WTC11 (cell line): ENCODE measurements at places on chromosomes 12 and 14.

DNA sequence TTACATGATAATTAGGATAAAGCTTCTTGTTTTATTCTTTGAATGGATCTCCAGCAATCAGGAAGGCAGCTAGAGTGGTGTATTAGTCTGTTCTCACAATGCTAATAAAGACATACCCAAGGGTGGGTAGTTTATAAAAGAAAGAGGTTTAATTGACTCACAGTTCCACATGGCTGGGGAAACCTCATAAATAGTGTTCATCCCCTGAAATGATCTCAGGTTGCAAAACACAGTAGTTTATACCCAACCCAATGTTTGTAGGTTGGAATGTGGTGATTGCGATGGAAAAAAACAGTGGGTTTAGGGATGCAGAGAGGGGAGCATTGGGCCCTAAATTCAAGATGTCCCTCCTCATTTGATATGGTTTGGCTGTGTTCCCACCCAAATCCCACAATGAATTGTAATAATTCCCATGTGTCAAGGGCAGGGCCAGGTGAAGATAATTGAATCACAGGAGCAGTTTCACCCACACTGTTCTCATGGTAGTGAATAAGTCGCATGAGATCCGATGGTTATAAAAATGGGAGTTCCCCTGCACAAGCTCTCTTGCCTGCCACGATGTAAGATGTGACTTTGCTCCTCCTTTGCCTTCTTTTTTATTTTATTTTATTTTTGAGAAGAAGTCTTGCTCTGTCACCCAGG, 11.5 kb downstream of the MUCL1 start:
- no peak overlapping the region for H3K4me3 ChIP-seq
- H3K36me3 ChIP-seq: no peaks in the 10 kb centered on the region
- peaks cover 25% of the 10 kb centered on the region for H3K4me1 ChIP-seq
- peaks cover 12% of the 10 kb centered on the region for H3K27me3 ChIP-seq
- H3K27ac ChIP-seq: no peak overlapping the region
- no peak for DNase-seq

DNA sequence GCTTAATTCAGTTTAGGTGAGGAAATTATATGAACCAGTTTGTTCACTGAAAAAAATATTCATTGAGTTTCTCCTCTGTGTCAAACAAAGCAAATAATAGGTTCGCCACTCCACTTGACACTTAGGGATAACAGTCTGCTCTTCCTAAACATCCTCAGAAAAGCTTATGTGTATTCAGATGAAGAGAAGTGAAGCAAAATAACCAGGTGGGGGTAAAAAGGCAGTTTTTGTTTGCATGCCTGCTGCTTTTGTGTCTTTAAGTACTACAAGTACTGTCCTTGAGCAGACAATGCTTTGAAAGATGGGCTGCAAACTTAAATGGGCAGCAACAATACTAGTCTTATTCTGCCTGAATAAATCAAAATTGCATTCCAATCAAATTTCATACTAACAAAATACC, 910.7 kb upstream of the MDGA2 start:
- DNase-seq: no peak
- H3K4me1 ChIP-seq: peaks cover 30% of the 10 kb centered on the region
- no peaks in the 10 kb centered on the region for H3K36me3 ChIP-seq

- H3K27ac ChIP-seq: no peak overlapping the region
- no peaks in the 10 kb centered on the region for H3K36me3 ChIP-seq
- no peaks in the 10 kb centered on the region for H3K27me3 ChIP-seq
- H3K4me3 ChIP-seq: no peak overlapping the region
- DNase-seq: no peak
- H3K4me1 ChIP-seq: peaks cover 7% of the 10 kb centered on the region
Measured at GRCh38 chr14:32925439-32925838, 13.2 kb upstream of the NPAS3 start.

DNA sequence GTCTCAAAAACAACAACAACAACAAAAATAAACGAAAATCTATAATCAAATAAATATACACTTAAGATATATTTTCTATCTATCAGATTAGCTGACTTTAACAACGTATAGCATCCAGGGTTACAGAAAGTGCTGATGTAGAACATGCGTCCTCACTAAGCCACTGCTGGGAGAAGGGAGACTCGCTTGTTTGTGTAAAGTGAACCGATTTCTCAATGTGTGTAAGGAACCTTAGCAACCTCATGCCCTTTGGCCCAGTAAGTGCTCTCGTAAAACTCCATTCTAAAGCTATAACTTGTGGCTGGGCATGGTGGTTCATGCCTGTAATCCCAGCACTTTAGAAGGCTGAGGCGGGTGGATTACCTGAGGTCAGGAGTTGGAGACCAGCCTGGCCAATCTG, 23.8 kb downstream of the NFKBIA start:
- H3K27ac ChIP-seq: no peak overlapping the region
- DNase-seq: no peak
- peaks cover 5% of the 10 kb centered on the region for H3K4me1 ChIP-seq
- H3K27me3 ChIP-seq: no peaks in the 10 kb centered on the region
- no peak overlapping the region for H3K4me3 ChIP-seq

GRCh38 chr12:12387501-12387900, 30.6 kb downstream of the BORCS5 start:
- H3K27me3 ChIP-seq: no peaks in the 10 kb centered on the region
- DNase-seq: no peak
- no peak overlapping the region for H3K4me3 ChIP-seq
- peaks cover 11% of the 10 kb centered on the region; the same call in 1 of the 2 replicates for H3K36me3 ChIP-seq

DNA sequence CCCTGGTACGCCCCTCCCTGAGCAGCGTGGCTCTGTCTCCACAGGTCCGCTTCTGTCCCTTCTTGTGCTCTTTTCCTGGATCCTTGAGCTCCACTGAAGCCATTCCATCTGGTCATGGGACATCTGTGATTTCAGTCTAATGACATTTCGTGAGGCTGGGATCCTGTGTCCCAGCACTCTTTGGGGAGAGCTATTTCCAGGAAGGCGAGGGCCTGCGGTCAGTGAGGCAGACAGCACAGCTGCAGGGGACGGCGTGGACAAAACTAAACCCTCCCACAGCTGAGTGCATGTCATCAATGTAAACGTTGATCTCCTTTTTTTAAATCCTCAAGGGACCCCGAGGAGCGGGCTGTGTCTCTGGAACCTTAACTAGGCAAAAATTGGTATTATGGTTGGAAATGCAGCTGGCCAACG, 127.7 kb downstream of the DACT1 start:
- H3K27me3 ChIP-seq: peaks cover 70% of the 10 kb centered on the region
- no peak overlapping the region for H3K27ac ChIP-seq
- peaks cover 23% of the 10 kb centered on the region for H3K4me1 ChIP-seq
- no peaks in the 10 kb centered on the region for H3K36me3 ChIP-seq
- no peak overlapping the region for H3K4me3 ChIP-seq
- no peak for DNase-seq

GRCh38 chr12:63090716-63091115, 60.3 kb downstream of the AVPR1A start:
- DNase-seq: no peak
- H3K36me3 ChIP-seq: no peaks in the 10 kb centered on the region

DNA sequence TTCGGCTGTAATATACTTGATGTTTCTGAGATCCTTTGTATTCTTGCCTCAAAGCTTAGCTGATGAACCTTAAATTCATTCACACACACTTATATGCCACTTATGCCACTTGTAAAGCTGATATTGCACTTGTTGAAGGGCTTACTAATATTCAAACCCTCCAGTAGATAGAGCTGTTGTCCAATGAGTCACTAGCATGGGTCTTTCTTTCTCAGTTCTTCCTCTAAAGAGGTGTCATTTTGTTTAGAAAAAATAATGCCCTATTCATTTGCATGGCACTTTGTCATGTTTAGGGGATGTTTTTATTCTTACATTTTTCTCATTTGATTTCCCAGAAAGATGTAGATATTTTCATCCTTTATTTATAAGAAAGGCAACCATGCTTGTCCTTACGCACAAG, 56.4 kb downstream of the MON2 start:
- H3K27me3 ChIP-seq: no peaks in the 10 kb centered on the region
- no peak for DNase-seq
- H3K27ac ChIP-seq: no peak overlapping the region
- no peaks in the 10 kb centered on the region for H3K36me3 ChIP-seq
- H3K4me1 ChIP-seq: 0 out of 2 replicates have a peak, but pooled peaks cover 3% of the 10 kb centered on the region
- H3K4me3 ChIP-seq: no peak overlapping the region

GRCh38 chr14:102544046-102544746, 34.6 kb upstream of the ANKRD9 start:
- H3K4me3 ChIP-seq: peak overlapping the region; percentile 62
- no peak overlapping the region for H3K27ac ChIP-seq

GRCh38 chr12:6608592-6609281, 1.6 kb upstream of the CHD4 start:
- peaks cover 20% of the 10 kb centered on the region for H3K36me3 ChIP-seq
- no peak for DNase-seq
- no peak overlapping the region for H3K4me3 ChIP-seq
- H3K27me3 ChIP-seq: no peaks in the 10 kb centered on the region
- no peak overlapping the region for H3K27ac ChIP-seq

DNA sequence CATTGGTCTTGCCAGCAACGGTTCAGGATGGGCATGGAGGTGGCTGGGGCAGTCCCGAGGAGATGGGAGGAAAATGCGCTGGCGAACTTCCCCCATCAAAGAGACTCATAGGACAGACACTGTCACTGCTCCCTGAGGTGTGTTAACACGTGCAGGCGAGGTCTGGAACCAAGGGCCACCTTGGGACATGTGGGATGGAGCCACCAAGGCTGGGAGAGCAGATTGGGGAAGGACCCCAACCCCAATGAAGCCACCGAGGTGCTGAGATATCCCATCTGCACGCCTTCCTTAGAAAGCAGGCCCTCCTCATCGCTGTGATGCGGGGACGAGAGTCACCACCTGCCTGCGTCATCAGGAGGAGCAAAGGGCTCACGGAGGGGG, 16.9 kb upstream of the BEGAIN start:
- peaks cover 9% of the 10 kb centered on the region for H3K27me3 ChIP-seq
- H3K4me1 ChIP-seq: no peaks in the 10 kb centered on the region
- no peak for DNase-seq

- no peaks in the 10 kb centered on the region for H3K27me3 ChIP-seq
- no peak for DNase-seq
- no peaks in the 10 kb centered on the region for H3K4me1 ChIP-seq
- H3K36me3 ChIP-seq: peaks cover 12% of the 10 kb centered on the region
Measured at GRCh38 chr14:46734286-46734685, 82.7 kb upstream of the RPL10L start.

DNA sequence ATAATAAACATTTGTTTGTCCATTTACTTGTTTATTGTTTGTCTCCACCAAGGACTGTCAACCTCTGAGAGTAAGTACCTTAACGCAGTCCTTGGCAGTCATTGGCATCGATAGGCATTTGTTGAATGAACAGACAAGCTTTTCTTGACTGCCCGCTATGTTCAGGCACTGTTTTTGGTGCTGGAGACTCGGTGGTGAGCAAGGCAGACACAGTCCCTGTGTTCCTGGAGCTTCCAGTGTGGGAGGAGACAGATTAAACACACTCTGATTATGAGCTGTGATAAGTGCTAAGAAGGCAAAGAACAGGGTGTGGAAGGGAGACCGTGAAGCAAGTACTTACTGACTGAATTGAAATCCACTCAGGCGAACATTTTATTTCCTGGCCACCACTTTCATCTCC, 1.2 kb downstream of the ATP6V0A2 start:
- H3K27ac ChIP-seq: 0 out of 2 replicates have a peak overlapping the region, but pooled peaks have one; percentile 40
- no peaks in the 10 kb centered on the region for H3K27me3 ChIP-seq
- peaks cover 16% of the 10 kb centered on the region for H3K4me1 ChIP-seq
- no peaks in the 10 kb centered on the region for H3K36me3 ChIP-seq
